ENCODE measurements at places on chromosomes 5 and 9.
A peak's percentile ranks its signal among the peaks of the same experiment; 100 is the strongest.

DNA sequence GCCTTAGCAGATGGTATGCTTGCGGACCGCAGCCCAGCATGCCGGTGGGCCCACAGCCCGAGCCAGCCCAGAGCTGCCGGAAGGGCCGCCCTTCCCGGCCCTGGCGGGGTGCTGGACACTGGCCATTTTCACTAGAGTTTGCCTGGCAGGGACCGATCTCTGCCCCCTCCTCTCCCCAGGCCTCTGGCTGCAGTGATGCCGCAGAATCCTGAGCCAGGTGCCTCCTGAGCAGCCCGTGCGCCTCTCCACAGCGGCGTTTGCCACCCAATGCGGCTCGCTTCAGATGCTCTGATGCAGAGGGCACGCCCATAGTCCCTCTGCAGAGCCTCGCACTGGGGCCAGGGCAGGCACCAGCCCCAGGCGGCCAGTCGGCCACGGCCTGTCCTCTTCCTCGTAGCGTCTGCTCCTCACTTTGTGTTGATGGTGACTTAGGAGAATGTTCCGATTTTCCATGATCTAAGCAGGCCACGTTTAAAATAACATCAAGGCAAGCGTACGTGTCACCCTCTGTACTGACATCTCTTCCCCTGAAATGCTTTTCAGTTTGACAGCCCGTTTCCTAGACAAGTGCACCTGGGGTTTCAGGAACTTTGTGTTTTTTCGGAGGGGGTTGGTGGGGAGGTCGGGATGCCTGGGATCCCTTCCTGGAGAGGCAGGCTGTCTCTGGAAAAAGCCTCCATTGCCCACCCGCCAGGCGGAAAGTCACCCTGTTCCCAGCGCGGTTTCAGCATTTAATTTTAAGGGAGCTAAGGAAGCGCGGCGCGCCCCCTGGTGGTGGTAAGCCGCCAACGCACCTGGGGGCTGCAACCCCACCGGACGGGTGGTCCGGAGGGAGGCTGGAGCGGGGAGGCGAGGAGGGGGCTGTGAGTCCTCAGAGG, 29.8 kb upstream of the HMCN2 start:
- peak; percentile 74 for DNase-seq

DNA sequence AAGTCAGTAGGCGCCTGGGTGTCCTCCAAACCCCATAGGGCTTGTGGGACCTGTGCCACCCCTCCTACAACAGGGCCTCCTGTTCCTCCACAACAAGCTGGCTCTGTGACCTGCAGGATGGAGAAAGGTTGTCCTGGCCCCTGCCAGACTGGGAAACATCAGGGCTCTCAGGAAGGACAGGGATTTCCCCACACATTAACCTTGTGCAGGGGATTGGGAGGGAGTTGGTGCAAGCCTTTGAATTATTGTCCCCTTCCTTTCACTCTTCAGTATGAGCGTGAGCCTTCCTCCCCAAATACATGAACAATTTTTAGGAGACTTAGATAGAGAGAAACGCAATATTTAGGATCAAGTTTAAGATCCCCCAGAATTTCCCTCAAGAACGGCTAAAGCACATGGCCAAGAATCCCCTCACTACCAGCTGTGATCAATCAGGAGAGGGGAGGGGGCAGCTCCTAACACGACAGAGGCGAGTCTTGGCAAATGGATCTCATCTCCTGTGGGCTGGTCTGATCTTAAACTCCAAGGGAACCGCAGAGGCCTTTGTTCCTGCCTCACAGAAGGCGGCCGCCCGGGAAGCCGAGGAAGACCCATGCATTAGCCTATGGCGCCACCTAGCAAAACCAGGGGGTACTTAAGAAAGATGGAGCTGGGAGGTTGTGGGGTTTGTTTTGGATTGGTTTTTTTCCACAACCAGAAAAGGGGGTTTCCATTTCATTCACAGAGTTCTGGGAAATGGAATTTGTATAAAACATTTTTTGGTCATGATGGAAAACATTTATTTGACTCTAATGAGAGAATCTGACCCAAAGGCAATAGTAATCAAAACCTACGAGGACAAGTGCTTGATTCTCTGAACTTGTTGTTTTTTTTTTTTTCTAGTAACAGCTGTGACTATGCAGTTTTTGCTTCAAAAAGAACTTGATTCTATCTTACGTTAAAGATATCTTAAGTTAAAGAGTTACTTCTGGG, 36.1 kb upstream of the OSMR start:
- DNase-seq = peak; percentile 78

GRCh38 chr5:142143878-142144277, 35.3 kb downstream of the NDFIP1 start:
- peak; percentile 75 for DNase-seq

DNA sequence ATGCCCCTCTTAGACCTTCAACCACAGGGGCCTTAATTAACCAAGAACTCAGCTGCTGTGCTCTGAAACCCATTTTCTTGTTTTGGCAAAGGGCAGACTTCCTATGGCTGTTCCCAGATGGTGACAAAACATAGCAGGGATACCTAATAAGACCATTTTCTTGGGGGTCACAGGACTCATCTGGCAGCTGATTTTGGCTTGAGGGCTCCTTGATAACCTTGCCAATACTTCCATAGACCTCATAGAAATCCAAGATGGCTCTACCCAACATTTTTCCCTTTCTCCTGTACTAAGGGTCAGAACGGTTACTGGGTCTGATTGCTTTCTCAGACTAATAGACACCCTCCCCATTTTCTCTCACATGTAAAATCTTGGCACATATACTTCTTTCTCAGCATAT, 757.7 kb upstream of the SEMA6A start:
- DNase-seq = no peak

- DNase-seq = peak; percentile 52
Measured at GRCh38 chr5:102536323-102536928, 37.6 kb upstream of the SLCO6A1 start.

- no peak for DNase-seq
Measured at GRCh38 chr5:172451771-172452197, 2.5 kb downstream of the SH3PXD2B start.

- no peak for DNase-seq
Measured at GRCh38 chr9:135074354-135075233, 12.9 kb upstream of the OLFM1 start.

DNA sequence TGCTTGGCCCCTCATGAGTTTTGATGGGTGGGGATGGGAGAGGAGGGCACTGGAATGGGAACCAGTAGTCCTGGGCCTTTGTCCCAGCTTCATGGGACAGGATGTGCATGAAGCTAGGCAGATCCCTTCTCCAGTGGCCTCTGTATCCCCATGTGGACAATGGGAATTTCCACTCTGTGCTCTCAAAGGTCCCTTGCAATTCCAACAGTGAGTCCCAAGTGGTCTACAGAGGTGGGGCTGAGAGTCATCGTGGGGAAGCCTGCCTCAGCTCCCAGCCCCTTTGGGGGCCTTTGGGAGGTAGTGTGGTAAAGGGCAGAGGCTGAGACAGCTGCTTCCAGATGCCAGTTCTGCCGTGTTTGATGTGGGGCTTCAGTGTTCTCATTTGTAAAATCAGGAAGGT, 1.9 kb upstream of the PHYHD1 start:
- no peak for DNase-seq

GRCh38 chr5:80796846-80797245, 142.1 kb upstream of the DHFR start:
- DNase-seq = no peak

- DNase-seq = no peak
Measured at GRCh38 chr5:117769877-117770276, 1195.3 kb upstream of the SEMA6A start.

DNA sequence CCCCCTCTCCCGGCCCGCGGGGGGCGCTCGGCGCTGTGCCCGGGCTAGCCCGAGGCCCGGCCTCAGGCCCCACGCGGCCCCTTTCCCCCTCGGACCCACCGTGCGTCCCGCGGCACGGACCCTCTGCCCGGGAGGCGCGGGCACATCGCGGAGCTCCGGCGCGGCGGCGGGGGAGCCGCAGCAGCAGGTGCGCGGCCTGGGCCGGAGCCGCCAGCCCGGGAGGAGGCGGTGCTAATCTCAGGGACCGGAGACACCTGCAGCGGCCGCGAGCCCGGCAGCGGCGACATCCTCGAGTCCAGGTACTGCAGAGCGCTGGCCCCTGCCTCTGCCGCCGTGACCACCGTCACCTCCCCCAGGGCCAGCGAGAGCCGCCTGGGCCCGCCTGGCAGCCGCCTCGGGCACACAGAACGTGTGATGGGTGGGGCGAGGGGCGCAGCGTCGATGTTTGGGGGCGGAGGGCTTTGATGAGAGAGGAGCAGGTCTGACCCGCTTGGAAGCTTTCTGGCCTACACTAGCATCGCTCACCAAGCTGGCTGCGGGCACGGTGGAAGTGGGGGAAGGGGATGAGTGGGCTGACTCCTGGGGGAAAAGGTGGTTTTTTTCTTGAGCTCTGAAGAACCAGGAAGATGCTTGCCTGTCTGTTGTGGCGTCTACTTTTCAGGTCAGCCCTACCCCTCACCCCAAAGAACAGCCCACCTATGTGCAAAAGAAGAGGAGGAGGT, 524 bp downstream of the CYFIP2 start:
- no peak for DNase-seq

- DNase-seq = peak; percentile 39
Measured at GRCh38 chr5:138241688-138242571, 28.8 kb upstream of the CDC23 start.

DNA sequence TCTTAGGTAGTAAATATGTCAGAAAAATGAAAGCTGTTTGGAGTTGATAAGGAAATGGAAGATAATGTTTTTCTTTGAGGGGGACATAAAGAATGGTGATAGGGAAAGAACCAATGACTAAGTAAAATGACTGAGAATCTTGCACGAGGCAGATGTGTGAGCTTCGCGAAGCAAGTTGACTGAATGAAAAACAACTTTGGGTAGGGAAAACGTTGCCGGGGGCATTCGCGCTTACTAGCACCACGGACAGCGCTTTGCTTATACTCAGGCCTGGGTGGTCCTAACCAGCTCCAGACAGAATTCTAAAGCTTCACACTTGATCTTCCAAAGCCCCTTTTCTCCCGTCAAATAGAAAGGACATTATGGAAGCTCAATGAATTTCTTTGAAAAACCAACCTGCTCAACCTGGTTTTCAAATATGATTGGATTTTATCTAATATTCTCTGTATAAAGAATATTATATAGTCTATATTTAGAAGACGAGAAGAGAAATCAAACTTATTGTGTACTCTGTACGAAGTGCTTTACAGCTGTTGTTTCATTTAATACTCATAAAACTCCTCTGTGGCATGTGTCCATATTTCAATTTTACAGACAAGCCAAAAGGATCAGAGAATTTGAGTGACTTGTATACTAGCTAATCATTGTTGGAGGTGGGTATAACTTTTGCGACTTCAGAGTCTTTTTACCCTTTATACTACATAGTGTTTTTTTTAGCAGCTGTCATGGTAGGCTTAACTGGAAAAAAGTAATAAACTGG, 1.9 kb upstream of the CDKN2B start:
- DNase-seq = peak; percentile 75

- DNase-seq = no peak
Measured at GRCh38 chr9:91885746-91886413, 64.1 kb downstream of the ROR2 start.

- DNase-seq = no peak
Measured at GRCh38 chr5:1733369-1733768, 66.3 kb downstream of the MRPL36 start.
